ENCODE measurements at places on chromosomes 2 and 18. TPM values are rescaled to one million over a fixed set of nuclear protein-coding genes. Genes with fewer than 3 reads are reported as not detected.

Gene GPR55
- total RNA-seq = 0.14 TPM

Gene SYT4
- not detected for total RNA-seq

Gene KIF5C
- 1.3 TPM for total RNA-seq

Gene PRSS56
- not detected for total RNA-seq

DNA sequence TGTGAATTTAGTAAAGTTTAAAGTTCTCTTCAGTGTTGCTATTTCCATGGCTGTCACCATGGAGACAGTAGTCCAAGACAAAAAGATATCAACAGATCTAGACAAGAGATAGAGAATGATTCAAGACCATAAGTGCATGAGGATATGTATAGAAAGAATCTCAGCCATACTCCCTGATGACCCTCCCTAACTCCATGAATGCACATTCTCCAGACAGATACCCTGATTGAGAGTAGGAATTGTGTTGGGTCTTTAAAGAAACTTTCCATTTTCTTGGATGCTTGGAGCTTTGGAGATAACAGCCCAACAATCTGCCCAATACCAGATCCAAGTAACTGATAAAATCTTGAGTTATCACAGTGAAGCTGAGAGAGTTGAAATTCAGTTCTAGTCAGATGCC is 1601.2 kb upstream of the CELF4 start:
- DNase-seq = no peak
